ENCODE measurements at places on chromosomes 1 and 21.

DNA sequence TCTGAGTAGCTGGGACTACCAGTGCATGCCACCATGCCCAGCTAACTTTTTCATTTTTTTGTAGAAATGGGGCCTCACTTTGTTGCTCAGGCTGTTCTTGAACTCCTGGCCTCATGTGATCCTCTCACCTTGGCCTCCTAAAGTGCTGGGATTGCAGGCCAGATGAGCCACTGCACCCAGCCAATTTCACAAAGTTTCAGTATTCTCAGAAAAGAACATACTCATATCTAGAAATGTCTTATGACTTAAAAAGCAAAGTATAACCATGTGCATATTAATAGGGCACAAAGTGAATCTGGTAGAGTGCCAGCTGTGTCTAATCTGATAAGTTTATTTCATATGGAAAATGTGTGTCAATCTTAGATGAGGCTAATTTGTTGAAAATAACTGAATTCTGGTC lies 87.5 kb upstream of the CACYBP start:
- no peak for DNase-seq

DNA sequence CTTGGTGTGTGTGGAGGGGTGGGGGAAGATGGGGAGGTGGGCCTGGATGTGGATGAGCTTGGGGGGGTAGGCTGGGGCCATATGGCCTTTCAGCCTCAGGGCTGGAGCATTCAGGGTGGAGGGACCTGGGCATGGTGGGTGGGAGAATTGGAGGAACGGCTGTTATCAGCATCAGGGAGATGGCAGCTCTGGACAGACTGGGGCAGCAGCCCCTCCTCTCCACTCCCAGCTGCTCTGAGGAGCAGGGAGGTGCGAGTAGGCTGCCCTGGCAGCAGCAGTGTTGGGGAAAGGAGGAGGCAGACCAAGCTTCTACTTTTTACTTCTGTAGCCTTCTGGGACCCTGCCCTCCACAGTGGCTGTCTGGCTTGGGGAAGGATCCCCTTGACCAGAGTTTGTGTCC lies 10.2 kb downstream of the PPFIA4 start:
- DNase-seq: no peak

DNA sequence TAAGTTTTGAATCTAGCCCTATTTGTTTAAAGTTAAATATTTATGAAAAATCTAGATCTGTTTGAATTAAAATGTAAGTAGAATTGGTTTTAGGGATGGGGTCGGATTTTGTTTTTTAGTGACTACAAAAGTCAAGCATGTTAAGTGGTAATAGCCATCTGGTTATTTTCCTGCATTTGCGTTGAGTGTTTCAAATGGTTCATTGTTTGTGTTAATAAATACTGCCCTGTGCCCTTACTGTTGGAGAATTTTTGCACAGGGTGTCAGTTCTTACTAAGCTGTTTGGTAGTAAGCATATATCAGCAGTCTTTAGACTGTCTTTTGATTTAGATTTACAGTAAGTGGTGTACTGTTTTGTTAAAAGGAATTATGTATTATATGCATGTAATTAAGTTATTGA lies 46.1 kb upstream of the TARS2 start:
- DNase-seq: no peak

- peak; percentile 25 for DNase-seq
Observed at GRCh38 chr1:14602136-14602535, 3.7 kb downstream of the KAZN start.

DNA sequence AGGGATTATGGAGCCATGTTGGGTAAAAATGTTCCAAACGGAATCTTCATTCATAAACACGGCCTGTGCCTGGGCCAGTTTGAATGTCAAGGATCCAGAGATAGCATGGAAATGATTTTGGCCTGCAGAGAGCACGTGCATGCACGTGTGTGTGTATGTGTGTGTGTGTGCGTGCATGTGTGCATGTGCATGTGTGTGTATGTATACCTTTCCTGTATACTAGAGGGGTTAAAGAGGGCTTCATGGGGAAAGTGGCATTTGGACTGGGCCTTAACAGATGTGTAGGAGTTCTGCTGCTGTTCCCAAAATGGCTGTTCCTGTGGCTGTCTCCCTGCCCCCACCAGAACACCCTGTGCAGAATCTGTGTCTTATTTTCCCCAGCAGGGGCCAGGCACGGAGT lies 21.7 kb downstream of the TTC39A start:
- no peak for DNase-seq

- DNase-seq: no peak
Observed at GRCh38 chr1:19597496-19598309, 46.4 kb upstream of the NBL1 start.

Measured in left ventricle myocardium inferior (tissue), 1 donor.